GM23338 (cell line): ENCODE measurements at places on chromosomes 13 and 19. TPM values are rescaled to one million over a fixed set of nuclear protein-coding genes. Genes with fewer than 3 reads are reported as not detected.

GRCh38 chr19:34994643-34995541 lies 5.2 kb upstream of the GRAMD1A start:
- no peaks in the 10 kb centered on the region for H3K27me3 ChIP-seq
- H3K27ac ChIP-seq = no peak overlapping the region
- peaks cover 28% of the 10 kb centered on the region for H3K4me1 ChIP-seq
- H3K4me3 ChIP-seq = no peak overlapping the region

GRCh38 chr19:55546822-55547614 lies 1.7 kb upstream of the SBK3 start:
- no peaks in the 10 kb centered on the region for H3K27me3 ChIP-seq
- peak; percentile 46 for DNase-seq
- no peaks in the 10 kb centered on the region for H3K36me3 ChIP-seq
- H3K4me3 ChIP-seq = no peak overlapping the region
- no peaks in the 10 kb centered on the region; the same call in 1 of the 2 replicates for H3K4me1 ChIP-seq
- no peak overlapping the region for H3K27ac ChIP-seq

DNA sequence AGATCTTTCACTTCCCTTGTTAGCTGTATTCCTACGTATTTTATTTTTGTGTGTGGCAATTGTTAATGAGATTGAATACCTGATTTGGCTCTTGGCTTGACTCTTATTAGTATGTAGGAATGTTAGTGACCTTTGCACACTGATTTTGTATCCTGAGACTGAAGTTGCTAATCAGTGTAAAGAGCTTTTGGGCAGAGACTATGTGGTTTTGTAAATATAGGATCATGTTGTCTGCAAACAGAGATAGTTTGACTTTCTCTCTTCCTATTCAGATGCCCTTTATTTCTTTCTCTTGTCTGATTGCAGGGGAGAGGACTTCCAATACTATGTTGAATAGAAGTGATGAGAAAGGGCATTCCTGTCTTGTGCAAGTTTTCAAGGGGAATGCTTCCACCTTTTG lies 160.3 kb upstream of the PCDH20 start:
- H3K4me1 ChIP-seq = no peaks in the 10 kb centered on the region
- DNase-seq = no peak
- no peak overlapping the region for H3K27ac ChIP-seq
- H3K27me3 ChIP-seq = no peaks in the 10 kb centered on the region
- H3K4me3 ChIP-seq = no peak overlapping the region
- no peaks in the 10 kb centered on the region for H3K36me3 ChIP-seq

DNA sequence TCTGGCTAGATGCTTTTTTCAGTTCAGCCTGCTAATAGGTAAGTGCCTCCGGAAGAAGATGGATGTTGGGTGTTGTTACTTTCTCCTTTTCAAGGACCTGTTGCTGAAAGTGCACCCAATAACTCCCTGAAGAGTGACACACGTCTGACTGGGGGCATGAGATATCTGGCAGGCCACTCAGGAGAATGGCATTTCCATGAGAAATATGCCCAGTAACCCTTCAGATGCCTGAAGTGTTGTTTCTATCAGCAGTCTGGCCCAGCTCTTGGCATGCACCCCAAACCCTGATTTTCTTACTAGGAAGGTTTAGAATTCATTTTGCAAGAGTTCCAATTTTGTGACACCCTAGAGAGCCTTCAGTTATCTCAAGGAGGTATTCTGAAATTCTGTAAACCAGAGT lies 71.5 kb downstream of the ARHGAP35 start:
- no peak overlapping the region for H3K27ac ChIP-seq
- no peaks in the 10 kb centered on the region for H3K36me3 ChIP-seq
- H3K4me1 ChIP-seq = peaks cover 4% of the 10 kb centered on the region
- H3K27me3 ChIP-seq = no peaks in the 10 kb centered on the region

DNA sequence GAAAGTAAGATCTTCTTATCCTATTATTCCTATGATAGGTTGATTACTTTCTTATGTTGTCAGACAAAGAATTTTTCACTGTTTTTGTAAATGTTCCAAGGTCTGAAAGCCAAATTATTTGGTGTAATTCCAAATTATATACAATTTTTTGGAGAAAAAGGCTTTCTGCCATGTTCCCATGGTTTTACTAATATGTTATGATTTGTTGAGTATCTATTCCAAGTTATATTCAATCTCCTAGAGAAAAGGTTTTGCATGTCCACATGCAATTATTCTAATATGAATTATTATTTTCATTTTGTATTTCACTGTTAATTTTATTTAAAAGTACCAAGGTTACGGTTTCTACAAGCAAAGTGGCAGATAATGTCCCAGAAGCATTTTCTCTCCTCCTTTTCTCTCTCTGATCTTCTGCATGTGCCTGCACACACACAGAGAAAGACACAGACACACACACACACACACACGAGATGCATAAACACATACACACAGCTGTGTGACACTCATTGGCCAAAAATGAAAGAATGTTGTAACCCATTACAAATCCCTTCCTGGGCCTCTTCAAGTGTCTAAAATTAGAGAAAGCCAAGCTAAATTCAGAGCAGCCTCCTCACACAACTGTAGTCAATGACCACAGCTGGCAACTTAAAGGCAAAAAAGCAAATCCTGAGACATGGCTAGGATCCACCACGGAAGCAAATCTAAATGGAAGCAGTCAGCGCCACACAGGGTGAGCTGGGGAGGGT lies 621.0 kb downstream of the EFNB2 start:
- H3K4me3 ChIP-seq = no peak overlapping the region
- no peaks in the 10 kb centered on the region for H3K27me3 ChIP-seq
- H3K36me3 ChIP-seq = no peaks in the 10 kb centered on the region
- DNase-seq = no peak

GRCh38 chr13:22933571-22934181 lies 247.1 kb upstream of the SGCG start:
- DNase-seq = no peak
- H3K27me3 ChIP-seq = no peaks in the 10 kb centered on the region
- no peak overlapping the region for H3K27ac ChIP-seq
- no peak overlapping the region for H3K4me3 ChIP-seq
- no peaks in the 10 kb centered on the region for H3K36me3 ChIP-seq
- H3K4me1 ChIP-seq = no peaks in the 10 kb centered on the region

DNA sequence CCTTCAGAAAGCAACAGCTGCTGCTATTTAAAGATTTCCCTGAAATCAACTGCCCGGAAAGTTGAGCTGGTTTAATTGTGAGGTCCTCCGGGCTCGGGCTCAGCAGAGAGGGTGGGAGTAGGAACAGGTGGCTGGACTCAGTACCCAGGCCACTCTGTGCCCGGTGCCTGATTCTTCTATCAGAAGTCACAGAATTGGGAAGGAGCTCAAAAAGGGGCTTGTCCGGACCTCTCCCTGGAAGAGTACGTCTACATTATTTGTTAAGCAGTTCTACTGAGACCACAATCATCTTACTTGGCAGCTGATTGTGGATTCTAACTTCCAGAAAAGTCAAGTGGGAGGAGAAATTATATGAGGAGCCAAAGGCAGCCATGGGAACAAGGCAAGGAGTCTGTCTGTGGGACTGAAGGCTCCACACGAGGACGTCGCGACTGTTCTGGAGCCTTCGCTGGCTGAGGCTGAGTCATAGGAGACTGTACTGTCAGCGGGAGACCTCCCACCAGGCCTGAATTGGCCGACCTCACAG lies 91.7 kb upstream of the ANKRD10 start:
- no peaks in the 10 kb centered on the region for H3K27me3 ChIP-seq
- H3K27ac ChIP-seq = no peak overlapping the region
- H3K36me3 ChIP-seq = no peaks in the 10 kb centered on the region
- H3K4me1 ChIP-seq = no peaks in the 10 kb centered on the region; the same call in 1 of the 2 replicates
- DNase-seq = peak; percentile 19
- H3K4me3 ChIP-seq = no peak overlapping the region

GRCh38 chr13:31476753-31477152 lies 262.6 kb upstream of the RXFP2 start:
- peak; percentile 43 for DNase-seq
- no peaks in the 10 kb centered on the region for H3K36me3 ChIP-seq
- H3K27ac ChIP-seq = no peak overlapping the region
- H3K4me1 ChIP-seq = peaks cover 7% of the 10 kb centered on the region

GRCh38 chr13:37403776-37404527 lies 194.6 kb downstream of the POSTN start:
- H3K27ac ChIP-seq = no peak overlapping the region
- no peaks in the 10 kb centered on the region for H3K4me1 ChIP-seq
- no peaks in the 10 kb centered on the region for H3K36me3 ChIP-seq

- H3K4me1 ChIP-seq = no peaks in the 10 kb centered on the region
- H3K27ac ChIP-seq = no peak overlapping the region
- H3K36me3 ChIP-seq = no peaks in the 10 kb centered on the region
- H3K27me3 ChIP-seq = no peaks in the 10 kb centered on the region
- DNase-seq = no peak
These were observed 885.2 kb upstream of the SLITRK6 start for GRCh38 chr13:86684402-86684801.

GRCh38 chr13:20101467-20102316 lies 59.2 kb downstream of the GJA3 start:
- no peak for DNase-seq
- no peak overlapping the region for H3K27ac ChIP-seq
- H3K4me3 ChIP-seq = no peak overlapping the region
- peaks cover 18% of the 10 kb centered on the region for H3K4me1 ChIP-seq

DNA sequence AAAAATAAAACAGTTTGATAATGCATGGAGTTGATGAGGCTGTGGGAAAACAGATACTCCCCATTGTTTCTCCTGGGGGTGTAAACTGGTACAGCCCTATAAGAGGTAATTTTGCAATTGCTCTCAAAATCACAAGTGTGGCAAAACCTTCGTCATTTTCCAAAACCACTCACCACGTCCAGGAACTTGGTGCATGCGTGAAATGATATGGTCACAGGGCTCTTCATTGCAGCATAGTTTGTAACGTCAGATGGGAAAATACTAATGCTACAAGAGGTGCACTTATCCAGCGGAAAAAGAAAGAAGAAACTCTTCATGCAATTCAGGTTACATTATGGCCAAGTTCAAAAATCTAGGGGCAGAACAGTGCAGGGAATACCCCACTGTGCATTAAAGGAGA lies 11.9 kb upstream of the PLAUR start:
- H3K4me3 ChIP-seq = no peak overlapping the region
- no peak overlapping the region for H3K27ac ChIP-seq
- no peaks in the 10 kb centered on the region for H3K4me1 ChIP-seq
- H3K27me3 ChIP-seq = no peaks in the 10 kb centered on the region
- DNase-seq = no peak

DNA sequence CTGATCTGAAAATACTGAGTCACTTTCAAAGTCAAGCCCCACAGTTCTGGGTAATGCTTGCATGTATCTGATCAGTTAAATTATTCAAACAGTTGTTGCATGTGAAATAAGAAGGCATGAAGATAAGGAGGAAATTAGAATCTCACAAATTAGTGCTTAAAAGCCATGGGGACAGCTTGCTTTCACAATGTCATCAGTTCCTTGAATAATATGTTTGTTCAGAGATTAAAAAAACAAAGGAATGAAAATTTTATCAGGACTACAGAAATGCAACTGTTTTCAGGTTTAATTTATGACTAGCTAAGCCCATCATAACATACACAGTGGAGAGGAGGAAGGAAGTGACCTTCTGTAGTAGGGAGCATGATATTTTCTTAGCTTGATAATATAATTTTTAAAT lies 150.1 kb downstream of the OXGR1 start:
- H3K27me3 ChIP-seq = no peaks in the 10 kb centered on the region
- DNase-seq = no peak
- H3K4me3 ChIP-seq = no peak overlapping the region
- H3K36me3 ChIP-seq = no peaks in the 10 kb centered on the region
- no peak overlapping the region for H3K27ac ChIP-seq

DNA sequence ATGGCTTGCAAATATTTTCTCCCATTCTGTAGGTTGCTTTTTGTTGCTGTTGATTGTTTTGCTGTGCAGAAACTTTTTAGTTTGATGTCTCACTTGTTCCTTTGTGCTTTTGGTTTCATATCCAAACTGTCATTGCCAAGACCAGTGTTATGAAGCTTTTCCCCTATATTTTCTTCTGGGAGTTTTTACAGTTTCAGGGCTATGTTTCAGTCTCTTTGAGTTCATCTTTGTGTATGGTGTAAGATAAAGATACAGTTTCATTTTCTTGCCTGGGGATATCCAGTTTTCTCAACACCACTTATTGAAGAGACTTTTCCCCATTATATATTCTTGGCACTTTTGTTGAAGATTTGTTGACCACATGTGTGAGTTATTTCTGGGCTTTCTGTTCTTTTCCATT lies 139.9 kb downstream of the MRPL57 start:
- no peak overlapping the region for H3K27ac ChIP-seq
- 0 out of 2 replicates have a peak, but pooled peaks cover 4% of the 10 kb centered on the region for H3K36me3 ChIP-seq
- H3K4me3 ChIP-seq = no peak overlapping the region
- no peaks in the 10 kb centered on the region for H3K27me3 ChIP-seq
- no peaks in the 10 kb centered on the region for H3K4me1 ChIP-seq

DNA sequence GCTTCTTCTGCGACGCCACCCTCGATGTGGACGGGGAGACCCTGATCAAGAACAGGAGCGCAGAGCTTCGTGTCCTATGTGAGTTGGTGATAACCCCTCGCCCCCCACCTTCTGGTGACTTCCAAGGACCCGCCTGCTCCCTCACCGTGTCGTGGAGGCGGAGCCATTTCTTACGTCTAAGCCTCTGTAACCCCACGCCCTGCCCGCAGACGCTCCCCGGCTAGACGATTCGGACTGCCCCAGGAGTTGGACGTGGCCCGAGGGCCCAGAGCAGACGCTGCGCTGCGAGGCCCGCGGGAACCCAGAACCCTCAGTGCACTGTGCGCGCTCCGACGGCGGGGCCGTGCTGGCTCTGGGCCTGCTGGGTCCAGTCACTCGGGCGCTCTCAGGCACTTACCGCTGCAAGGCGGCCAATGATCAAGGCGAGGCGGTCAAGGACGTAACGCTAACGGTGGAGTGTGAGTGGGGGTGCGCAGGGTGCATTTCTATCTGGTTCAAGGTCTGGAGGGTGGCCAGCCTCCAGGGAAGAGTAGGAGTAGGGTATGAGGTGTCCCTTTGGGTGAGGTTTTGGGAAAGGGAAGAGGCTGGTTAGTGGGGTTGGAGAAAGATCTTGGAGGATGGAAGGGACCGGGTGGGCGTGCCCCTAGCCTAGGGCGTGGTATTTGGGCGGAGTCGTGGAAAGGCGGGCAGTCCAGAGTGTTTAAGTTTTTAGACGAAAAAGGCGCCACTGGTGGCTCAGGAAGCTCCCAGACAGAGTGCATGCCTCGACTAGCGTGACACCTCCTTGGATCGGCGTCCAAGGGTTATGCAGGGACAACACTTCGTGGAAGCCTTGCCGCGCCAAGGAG lies 3.3 kb downstream of the ICAM5 start:
- H3K36me3 ChIP-seq = no peaks in the 10 kb centered on the region
- DNase-seq = peak; percentile 65
- H3K4me1 ChIP-seq = peaks cover 17% of the 10 kb centered on the region
- peak overlapping the region; percentile 65 for H3K4me3 ChIP-seq
- H3K27me3 ChIP-seq = peaks cover 100% of the 10 kb centered on the region
- H3K27ac ChIP-seq = no peak overlapping the region

- no peaks in the 10 kb centered on the region for H3K27me3 ChIP-seq
- H3K4me1 ChIP-seq = no peaks in the 10 kb centered on the region
- H3K36me3 ChIP-seq = no peaks in the 10 kb centered on the region
- no peak overlapping the region for H3K4me3 ChIP-seq
These were observed 106.4 kb upstream of the SERP2 start for GRCh38 chr13:44267203-44267602.

- H3K27me3 ChIP-seq = no peaks in the 10 kb centered on the region
- DNase-seq = no peak
- H3K4me3 ChIP-seq = peak overlapping the region; percentile 54
- H3K27ac ChIP-seq = no peak overlapping the region
- peaks cover 10% of the 10 kb centered on the region; the same call in 1 of the 2 replicates for H3K36me3 ChIP-seq
- peaks cover 8% of the 10 kb centered on the region; the same call in 1 of the 2 replicates for H3K4me1 ChIP-seq
These were observed 533 bp upstream of the DCAF15 start for GRCh38 chr19:13951799-13952153.

Gene CALR3
- total RNA-seq = 0.66 TPM in 1 of 2 replicates, not detected in the other

Gene ATF5
- total RNA-seq = 7.4 and 8.2 TPM in 2 replicates

Gene ZNF701
- 24.7 TPM in 2 replicates for total RNA-seq

Gene RYR1
- 17.3 and 26.7 TPM in 2 replicates for total RNA-seq

Gene ZNF610
- 5.3 and 6.3 TPM in 2 replicates for total RNA-seq

Gene IL11
- total RNA-seq = 1.1 and 2.2 TPM in 2 replicates

Gene TIMM44
- total RNA-seq = 121 and 125 TPM in 2 replicates

Gene GNG7
- total RNA-seq = 5.4 and 8.3 TPM in 2 replicates

Gene COL4A1
- total RNA-seq = 110 and 112 TPM in 2 replicates

Gene PIK3R2
- 37.1 and 66.6 TPM in 2 replicates for total RNA-seq

Gene PABPC3
- total RNA-seq = 0.58 and 1.2 TPM in 2 replicates
